Activated CD8-positive, alpha-beta memory T cell treated with anti-CD3 and anti-CD28 coated beads for 1 hour (primary cell): ENCODE measurements at places on chromosomes 12 and 14.

GRCh38 chr12:106878804-106879203 is 76.9 kb upstream of the TMEM263 start:
- no peak for DNase-seq

DNA sequence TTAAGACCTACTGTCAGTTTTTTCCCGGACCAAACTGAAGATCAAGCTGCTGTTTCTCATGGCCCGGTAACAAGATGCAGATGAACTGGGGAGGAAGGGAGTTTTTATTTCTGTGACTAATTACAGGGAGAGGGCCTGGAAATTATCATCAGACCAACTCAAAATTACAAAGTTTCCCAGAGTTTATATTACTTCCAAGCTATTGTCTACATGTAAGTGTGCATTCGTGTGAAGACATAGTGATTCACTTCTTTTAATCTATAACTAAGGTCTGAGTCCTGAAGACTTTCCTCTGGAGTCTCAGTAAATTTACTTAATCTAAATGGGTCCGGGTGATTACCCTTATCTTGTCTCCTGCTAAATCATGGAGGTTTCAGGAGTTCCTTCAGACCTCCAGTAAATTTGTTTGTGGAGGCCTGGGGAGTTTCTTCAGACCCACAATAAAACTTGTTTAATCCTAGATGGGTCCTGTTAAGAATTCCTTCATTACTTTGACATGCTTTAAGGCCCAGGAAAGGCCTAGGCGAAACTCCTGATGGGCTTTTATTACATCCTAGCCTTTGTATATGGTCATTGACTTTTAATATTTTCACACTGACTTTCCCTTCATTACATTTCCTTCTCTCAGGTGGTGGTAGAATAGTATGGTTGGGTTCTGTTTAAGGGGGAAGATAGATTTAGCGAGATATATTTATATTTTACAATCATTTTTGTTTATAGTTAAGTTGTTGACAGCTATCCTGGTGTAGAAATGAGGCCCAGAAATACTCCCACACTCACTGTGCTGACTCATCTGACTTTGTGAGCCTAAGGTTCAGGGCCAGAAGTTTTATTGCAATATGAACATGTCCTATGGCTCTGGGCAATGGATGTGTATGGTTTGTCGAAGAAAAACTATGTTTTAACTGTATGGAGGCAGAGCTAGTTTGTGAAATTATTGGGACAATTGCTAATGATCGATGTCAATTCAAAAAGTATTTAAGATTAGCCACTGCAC is 627.0 kb upstream of the FBXO33 start:
- DNase-seq: no peak

DNA sequence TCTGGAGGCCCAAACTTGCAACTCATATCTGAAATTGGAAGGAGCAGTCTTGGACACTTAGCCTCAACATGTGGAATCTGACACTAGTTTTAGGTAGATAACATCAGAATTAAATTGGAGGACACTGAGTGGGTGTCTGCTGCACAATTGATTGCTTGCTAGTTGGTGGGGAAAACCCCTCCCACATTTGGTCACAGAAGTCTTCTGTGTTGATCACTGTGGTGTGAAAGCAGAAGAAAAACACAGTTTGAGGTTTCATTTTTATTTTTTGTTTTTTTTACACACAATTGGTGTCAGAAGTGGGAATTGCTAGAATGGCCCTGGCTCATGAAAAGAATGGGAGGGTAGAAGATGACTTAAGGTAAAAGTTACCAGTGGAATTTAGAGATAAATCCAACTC is 78.0 kb upstream of the CD163 start:
- DNase-seq: no peak

DNA sequence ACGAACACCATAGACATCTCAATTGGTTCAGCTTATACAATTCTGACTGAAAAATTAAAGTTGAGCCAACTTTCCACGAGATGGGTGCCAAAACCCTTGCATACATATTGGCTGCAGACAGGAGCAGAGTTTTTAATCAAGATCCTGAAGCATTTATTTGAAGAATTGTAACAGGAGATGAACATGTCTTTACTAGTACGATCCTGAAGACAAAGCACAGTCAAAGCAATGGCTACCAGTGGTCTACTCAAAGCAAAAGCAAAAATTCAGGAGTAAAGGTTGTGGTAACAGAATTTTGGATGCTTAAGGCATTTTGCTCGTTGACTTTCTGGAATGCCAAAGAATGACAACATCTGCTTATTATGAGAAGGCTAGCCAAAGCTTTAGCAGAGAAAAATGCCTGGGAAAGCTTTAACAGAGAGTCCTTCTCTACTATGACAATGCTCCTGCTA is 20.7 kb downstream of the ZDHHC17 start:
- DNase-seq: no peak

- DNase-seq: no peak
These were observed 202.3 kb upstream of the SLC16A7 start for GRCh38 chr12:59393506-59393905.

GRCh38 chr14:73744874-73745529 is 30.8 kb upstream of the PNMA1 start:
- DNase-seq: no peak

GRCh38 chr12:15289192-15289591 is 33.1 kb upstream of the PTPRO start:
- no peak for DNase-seq

- no peak for DNase-seq
These were observed 1.5 kb upstream of the NTS start for GRCh38 chr12:85872497-85873091.
